ENCODE measurements at places on chromosomes 3 and 15.

DNA sequence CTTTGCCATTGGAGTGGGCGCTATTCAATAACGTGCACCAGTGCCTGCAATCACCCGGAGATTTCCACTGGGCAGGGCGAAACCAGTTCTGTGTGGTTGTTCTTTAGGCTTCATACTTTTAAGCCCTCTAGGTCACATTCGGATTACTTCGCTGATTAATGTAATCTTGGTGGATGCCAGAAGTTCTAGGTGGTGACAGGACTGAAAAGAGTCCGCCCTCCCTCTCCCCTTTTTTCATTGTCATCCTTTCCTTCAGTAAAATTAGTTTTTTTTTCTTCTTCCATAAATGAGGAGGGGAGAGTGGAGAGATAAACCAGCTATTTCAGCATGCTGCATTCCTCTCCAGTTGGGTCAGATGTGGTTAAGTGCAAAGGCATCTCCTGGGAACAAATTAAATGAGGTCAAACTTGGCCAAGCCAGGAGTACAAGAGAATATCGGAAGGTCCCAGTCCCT lies 2.3 kb upstream of the SLC2A2 start:
- no peak for DNase-seq

GRCh38 chr3:173711619-173712018 lies 314.1 kb downstream of the NLGN1 start:
- DNase-seq, result no peak

GRCh38 chr3:128066676-128067075 lies 14.4 kb downstream of the SEC61A1 start:
- no peak for DNase-seq

GRCh38 chr3:56899078-56899477 lies 97.3 kb upstream of the ARHGEF3 start:
- no peak for DNase-seq

GRCh38 chr15:59247364-59247763 lies 40.7 kb downstream of the LDHAL6B start:
- peak; percentile 67 for DNase-seq

DNA sequence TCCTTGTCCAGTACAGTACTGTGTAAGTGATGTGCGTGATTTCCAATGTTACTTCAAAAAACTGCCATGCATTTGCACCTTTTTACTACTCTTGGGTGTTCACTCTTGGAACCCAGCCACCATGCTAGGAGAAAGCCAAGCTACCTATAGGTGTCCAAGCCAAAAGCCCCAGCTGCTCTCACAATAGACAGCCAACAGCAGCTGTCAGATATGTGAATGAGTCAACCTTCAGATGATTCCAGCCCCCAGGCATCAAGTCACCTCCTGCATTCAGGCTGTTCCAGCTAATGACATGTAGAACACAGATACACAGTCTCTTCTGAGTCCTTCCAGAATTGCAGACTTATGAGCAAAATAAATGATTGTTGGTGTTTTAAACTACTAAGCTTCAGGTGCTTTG lies 417.7 kb upstream of the TGFBR2 start:
- no peak for DNase-seq

DNA sequence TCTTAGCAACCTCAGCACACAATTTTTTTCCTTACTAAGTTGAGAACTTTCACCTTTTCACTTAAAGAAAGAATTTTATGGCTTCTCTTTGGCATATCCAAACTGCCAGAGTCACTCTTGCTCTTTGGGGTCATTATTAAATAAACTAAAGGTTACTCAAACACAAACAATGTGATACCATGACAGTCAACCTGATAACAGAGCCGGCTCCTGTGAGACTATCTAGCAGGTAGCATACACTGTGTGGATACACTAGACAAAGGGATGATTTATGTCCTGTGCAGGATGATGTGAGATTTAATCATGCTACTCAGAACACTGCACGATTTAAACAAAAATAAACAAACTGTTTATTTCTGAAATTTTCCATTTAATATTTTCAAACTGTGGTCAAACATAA lies 35.6 kb downstream of the LRRFIP2 start:
- DNase-seq, result no peak

- peak; percentile 21 for DNase-seq
Measured at GRCh38 chr15:88535100-88535499, 11.4 kb downstream of the DET1 start.

DNA sequence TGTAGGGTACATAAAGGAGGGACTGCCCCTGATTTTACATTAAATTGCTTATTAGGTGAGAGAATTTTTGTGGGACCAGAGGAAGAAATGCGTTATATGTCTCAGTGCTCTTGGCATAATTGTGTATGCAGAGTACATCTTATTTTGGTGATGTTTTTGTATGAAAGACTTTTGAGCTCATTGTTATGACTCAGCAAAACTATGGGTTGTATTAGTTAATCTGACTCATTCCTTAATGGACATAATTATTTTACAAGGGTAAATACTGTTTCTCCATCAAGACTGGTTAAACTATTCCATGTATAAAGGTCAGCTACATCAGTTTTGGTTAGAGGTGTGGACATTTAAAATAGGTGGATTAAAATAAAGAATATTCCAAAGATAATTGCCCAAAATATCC lies 156.8 kb downstream of the ALCAM start:
- DNase-seq, result peak; percentile 18

DNA sequence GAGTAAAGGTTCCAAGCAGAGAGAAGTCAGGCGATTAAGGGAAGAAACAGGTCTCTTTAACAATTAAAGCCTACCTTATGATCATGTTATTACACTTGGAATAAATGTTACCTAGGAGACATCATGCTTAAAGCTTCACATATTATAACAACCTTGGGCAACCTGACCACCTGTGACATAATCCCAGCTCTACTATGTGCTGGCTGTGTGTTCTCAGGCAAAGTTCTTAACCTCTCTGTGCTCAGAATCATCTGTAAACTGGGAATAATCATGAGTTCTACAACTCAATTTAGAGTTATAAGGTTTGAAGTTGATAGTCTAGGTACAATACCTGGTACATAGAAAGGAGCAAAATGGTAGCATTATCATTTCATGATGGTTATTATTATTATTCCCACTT lies 159.3 kb downstream of the MAGI1 start:
- no peak for DNase-seq

DNA sequence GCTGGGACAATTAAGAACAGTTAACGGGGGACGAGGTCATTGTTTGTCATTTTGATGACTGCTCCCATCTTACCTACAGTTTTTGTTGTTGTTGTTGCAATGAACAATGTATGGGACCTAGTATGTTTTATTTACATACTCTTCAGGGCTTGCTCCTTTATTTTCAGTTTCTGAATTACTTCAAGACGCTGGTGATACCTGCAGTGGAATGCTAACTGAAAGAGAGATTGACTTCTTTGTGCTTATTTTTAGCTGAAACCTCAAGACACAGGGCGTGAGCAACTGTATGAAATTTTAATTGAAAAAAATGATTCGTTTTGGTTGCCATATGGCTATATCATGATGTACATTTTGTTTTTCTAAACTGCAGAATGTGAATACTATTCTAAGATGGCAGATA lies 297.9 kb downstream of the EDEM1 start:
- DNase-seq, result no peak

GRCh38 chr15:91584895-91585294 lies 268.6 kb upstream of the SLCO3A1 start:
- DNase-seq, result no peak

GRCh38 chr3:55337641-55338180 lies 149.4 kb downstream of the WNT5A start:
- no peak for DNase-seq

DNA sequence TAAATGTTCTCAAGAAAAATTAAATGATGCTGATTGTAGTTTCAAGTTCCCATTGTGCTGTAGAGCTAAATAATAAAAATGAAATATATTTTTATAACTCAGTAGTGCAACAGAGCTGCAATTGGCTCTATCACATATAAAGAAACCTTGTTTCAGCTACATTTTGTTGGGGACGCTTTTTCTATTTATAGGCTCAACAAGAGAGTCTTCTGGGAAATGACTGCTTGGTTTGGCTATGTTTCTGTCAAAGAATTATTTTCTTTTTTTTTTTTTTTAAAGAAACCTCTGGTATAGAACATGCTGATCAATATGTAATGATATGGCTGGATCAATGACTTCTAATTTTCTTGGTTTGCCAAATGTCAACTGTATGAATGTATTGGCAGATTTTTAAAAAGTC lies 76.5 kb downstream of the OTOL1 start:
- DNase-seq, result no peak

DNA sequence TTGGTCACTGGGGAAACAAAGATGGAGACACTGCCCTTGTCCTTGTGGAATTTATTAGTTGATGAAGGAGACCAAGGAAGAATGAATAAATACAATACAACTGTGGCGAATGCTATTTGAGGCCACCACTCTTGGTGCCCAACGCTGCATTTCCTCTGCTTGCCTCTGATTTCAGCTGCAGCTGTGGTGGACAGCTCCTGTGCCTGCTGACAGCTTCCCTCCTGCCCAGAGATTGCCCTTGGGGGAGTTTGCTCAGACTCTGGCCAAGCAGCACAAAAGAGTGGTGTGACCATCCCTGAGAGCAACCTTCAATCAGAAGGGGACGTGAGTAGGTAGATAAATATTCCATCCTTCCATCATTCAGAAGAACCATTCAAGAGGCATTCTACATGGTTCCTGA lies 64.6 kb upstream of the FHIT start:
- DNase-seq, result peak; percentile 20

DNA sequence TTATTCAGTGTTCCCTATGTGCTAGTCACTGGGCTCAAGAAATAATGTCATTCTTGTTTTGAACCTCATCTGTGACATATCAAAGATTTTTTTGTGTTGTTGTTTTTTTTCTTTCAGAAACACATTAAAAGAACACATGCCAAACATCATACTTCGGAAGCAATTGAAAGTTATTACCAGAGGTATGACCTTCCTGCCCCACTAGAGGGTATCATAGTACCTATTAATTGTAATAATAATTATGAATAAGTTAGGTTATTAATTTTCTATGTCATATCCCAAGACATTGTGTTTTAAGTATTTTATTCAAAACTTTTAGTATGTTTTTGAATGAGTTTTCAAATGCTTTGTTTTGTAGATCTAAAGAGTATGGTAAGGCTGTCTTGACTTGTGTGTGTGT lies 65.7 kb downstream of the CDIN1 start:
- DNase-seq, result no peak

DNA sequence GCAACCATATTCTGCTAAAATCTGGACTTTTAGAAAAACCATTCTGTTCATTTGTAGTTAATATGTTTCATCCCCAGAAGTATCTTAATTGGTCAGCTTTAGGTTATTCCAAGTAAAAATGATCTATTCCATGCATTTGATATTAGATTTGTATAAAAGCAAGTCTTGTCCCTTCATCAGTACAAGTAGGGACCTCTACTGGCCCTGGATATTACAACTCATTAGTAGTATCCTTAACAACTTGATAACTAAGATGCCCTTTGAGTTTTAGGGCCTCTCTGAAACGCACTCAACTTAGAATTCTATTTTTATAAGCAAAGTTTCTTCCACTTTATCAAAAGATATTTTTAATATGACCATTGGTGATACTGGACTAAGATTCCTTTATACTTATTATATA lies 25.3 kb upstream of the SELENOT start:
- peak; percentile 32 for DNase-seq

DNA sequence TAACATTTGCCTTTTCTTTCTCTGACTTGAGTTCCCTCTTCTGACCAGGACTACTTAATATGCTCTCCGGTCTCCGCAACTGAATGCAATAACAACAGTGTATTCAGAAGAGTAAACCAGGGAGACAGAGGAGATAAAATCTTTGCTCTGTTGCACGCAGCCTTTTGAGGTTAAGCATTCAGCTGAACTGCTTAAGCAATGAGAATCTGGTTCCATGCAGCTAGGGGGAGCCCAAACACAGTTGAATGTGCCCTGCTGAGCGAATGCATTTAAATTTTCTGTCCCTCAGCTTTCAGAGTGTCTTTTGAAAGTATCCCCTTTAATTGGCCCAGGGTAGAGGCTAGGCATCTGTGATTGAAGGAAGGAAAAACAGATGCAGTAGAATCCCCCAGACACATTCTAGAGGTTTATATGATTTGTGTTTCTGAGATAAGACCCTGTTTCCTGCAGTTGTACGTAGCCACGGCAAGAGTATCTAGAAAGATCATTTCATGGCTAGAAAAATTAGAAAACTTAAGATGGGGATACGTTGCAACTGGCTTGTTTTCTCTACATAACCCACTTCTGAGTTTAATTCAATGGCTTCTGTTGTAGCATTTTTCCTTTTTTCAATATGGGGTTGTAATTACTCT lies 309.6 kb downstream of the TUSC7 start:
- peak; percentile 63 for DNase-seq

- DNase-seq, result no peak
Measured at GRCh38 chr3:46960081-46960701, 16.4 kb downstream of the CCDC12 start.

All from RKO (cell line).